Dermis lymphatic vessel endothelial cell (primary cell): ENCODE measurements at places on chromosomes 6 and 20. TPM values are rescaled to one million over a fixed set of nuclear protein-coding genes. Genes with fewer than 3 reads are reported as not detected.

The TDRD6 gene
- under 0.01 TPM in 1 of 2 replicates, not detected in the other for total RNA-seq

The STK4 gene
- total RNA-seq = 14.6 and 20.5 TPM in 2 replicates

The GPR6 gene
- total RNA-seq = not detected in 2 replicates

The ZMYND8 gene
- 26.0 and 55.2 TPM in 2 replicates for total RNA-seq

The TNFRSF6B gene
- 1.3 and 1.8 TPM in 2 replicates for total RNA-seq

The NNAT gene
- 0.09 TPM in 1 of 2 replicates, not detected in the other for total RNA-seq

The HSPA12B gene
- 5.9 and 14.2 TPM in 2 replicates for total RNA-seq

The NOX3 gene
- total RNA-seq = not detected in 2 replicates

The ARHGAP18 gene
- total RNA-seq = 53.8 and 54.6 TPM in 2 replicates

The LTA gene
- total RNA-seq = not detected in 2 replicates

The HEY2 gene
- under 0.01 and 0.09 TPM in 2 replicates for total RNA-seq

The DHX35 gene
- total RNA-seq = 7.4 and 11.6 TPM in 2 replicates

The PMEPA1 gene
- 1.1 and 2.0 TPM in 2 replicates for total RNA-seq

The SMOC2 gene
- total RNA-seq = not detected in 2 replicates

The HCK gene
- under 0.01 TPM in 1 of 2 replicates, not detected in the other for total RNA-seq

The BRPF3 gene
- total RNA-seq = 6.8 and 7.6 TPM in 2 replicates

The CDH4 gene
- total RNA-seq = under 0.01 and 0.11 TPM in 2 replicates

The HRH3 gene
- total RNA-seq = not detected in 2 replicates

The LBP gene
- total RNA-seq = under 0.01 TPM in 1 of 2 replicates, not detected in the other

The ZBTB12 gene
- 2.4 and 2.8 TPM in 2 replicates for total RNA-seq

The CST9 gene
- total RNA-seq = not detected in 2 replicates

The VWA7 gene
- 0.09 and 0.22 TPM in 2 replicates for total RNA-seq

The SLC4A11 gene
- total RNA-seq = 7.8 and 8.9 TPM in 2 replicates

The IL20RA gene
- total RNA-seq = 0.22 and 0.26 TPM in 2 replicates

The GTPBP2 gene
- total RNA-seq = 29.9 and 37.3 TPM in 2 replicates
